Sigmoid colon (tissue), 7 donors: ENCODE measurements at places on chromosomes 16 and 17. TPM values are rescaled to one million over a fixed set of nuclear protein-coding genes. Genes with fewer than 3 reads are reported as not detected.
A peak's percentile ranks its signal among the peaks of the same experiment; 100 is the strongest.

GRCh38 chr16:7161891-7162290 is 170.8 kb upstream of the RBFOX1 start:
- H3K4me3 ChIP-seq, result no peak overlapping the region
- no peak overlapping the region for H3K27ac ChIP-seq
- H3K36me3 ChIP-seq, result no peaks in the 10 kb centered on the region
- H3K4me1 ChIP-seq, result no peaks in the 10 kb centered on the region

DNA sequence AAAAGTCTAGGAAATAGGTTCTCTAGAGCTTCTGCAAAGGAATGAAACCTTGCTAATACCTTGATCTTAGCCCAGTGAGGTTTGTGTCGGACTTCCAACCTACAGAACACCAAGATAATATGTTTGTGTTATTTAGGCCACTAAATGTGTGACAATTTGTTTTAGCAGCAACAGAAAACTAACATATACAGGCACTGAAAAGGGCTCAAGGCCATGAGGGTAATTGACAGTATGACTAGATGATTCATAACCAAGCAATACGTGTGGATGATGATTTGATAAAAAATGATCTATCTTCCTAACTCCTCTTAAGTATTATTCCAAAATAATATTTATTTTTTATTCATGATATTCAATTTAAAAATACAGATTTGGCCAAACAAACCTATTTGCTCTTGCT is 27.7 kb upstream of the MED13 start:
- no peak for DNase-seq
- H3K4me1 ChIP-seq, result peaks cover 7% of the 10 kb centered on the region
- no peaks in the 10 kb centered on the region for H3K36me3 ChIP-seq
- no peak overlapping the region for H3K27ac ChIP-seq

DNA sequence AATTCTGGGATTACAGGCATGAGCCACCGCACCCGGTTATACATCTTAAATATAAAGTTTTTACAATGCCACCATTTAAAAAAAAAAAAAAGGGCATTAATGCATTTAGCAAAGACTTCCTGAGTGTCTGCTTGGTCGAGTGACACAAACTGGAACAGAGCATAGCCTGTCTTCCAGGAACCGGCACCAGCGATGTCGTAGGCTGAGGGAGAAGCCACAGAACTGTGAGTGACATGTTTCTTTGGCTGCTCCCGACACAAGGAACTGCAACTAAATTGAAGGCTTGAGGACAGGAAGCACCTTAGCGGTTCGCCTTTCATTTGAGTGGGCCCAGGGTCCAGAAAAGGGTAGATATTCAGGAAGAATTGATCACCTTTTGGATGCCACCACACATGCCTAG is 717.8 kb downstream of the MAF start:
- DNase-seq, result no peak
- H3K4me1 ChIP-seq, result no peaks in the 10 kb centered on the region
- no peak overlapping the region for H3K4me3 ChIP-seq
- H3K27ac ChIP-seq, result no peak overlapping the region
- H3K27me3 ChIP-seq, result no peaks in the 10 kb centered on the region
- no peaks in the 10 kb centered on the region for H3K36me3 ChIP-seq

- no peaks in the 10 kb centered on the region for H3K27me3 ChIP-seq
- no peak overlapping the region for H3K4me3 ChIP-seq
- H3K27ac ChIP-seq, result no peak overlapping the region
- peaks cover 88% of the 10 kb centered on the region for H3K36me3 ChIP-seq
- no peaks in the 10 kb centered on the region for H3K4me1 ChIP-seq
Measured at GRCh38 chr16:70331588-70332358, 14.9 kb upstream of the DDX19A start.

GRCh38 chr16:19186408-19186807 is 18.4 kb downstream of the SYT17 start:
- H3K27ac ChIP-seq, result no peak overlapping the region
- no peak overlapping the region for H3K4me3 ChIP-seq
- H3K36me3 ChIP-seq, result no peaks in the 10 kb centered on the region
- H3K4me1 ChIP-seq, result no peaks in the 10 kb centered on the region

DNA sequence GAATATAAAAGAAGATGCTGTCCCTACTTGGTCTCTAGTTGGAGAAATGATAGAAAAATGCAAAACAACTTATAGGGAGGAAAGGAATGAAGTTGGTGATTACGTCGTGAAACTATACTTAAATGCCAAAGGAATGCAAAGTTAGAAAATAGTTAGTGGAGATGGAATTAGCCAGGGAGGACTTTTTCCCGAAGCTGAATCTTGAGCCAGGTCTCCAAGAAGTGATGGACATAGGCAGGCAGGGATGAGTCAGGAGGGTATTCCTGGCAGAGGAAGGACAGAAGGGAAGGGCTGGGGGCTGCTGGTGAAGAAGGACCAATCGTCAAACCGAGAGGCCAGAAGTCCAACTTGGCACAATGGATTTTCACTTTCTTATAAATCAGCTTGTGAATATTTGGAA is 1.8 kb downstream of the SNTB2 start:
- no peaks in the 10 kb centered on the region for H3K27me3 ChIP-seq
- H3K4me3 ChIP-seq, result peak overlapping the region; percentile 54
- H3K4me1 ChIP-seq, result peaks cover 19% of the 10 kb centered on the region
- peak overlapping the region; percentile 95 for H3K27ac ChIP-seq
- DNase-seq, result peak; percentile 56

DNA sequence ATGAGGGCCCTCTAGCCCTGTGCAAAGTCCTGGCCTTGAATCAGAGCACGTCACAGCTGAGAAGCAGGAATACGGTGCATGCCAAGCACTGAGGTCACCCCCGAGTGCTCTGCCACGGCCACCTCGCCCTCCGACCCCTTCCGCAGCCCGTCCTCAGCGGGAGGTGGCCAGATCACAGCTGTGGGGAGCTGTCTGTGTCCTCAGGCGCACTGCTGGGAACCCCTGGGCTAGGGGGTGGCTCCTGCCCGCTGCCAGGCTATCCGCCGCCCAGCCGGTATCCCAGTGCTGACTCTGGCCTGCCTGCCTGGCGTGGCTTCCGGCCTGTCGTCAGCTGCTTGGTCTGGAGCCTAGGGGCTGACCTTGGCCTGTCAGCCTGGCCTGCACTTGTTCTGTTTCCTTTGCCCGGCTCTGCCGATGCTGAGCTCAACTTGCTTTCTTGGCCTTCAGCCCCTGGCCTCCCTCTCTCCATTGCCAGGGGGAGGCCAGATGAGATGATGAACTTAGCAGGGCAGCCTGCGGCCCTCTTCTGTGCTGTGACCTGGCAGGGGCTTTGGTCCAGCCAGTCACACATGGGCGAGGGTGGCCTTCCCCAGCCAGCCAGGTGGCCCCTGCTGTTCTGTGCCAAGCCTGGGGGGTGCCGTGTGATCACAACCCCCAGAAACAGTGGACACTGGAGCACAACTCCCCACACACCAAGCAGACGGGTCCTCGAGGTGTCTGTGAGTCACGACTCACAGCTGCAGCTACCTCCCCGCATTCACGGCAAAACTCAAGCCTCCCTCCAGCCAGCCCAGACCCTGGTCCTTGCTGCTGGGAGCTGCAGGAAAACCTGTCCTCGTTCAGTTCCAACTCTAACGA is 77.3 kb downstream of the ZDHHC7 start:
- peak overlapping the region; percentile 50 for H3K27ac ChIP-seq
- peak; percentile 87 for DNase-seq
- no peaks in the 10 kb centered on the region for H3K36me3 ChIP-seq
- H3K4me1 ChIP-seq, result peaks cover 4% of the 10 kb centered on the region
- H3K27me3 ChIP-seq, result no peaks in the 10 kb centered on the region

DNA sequence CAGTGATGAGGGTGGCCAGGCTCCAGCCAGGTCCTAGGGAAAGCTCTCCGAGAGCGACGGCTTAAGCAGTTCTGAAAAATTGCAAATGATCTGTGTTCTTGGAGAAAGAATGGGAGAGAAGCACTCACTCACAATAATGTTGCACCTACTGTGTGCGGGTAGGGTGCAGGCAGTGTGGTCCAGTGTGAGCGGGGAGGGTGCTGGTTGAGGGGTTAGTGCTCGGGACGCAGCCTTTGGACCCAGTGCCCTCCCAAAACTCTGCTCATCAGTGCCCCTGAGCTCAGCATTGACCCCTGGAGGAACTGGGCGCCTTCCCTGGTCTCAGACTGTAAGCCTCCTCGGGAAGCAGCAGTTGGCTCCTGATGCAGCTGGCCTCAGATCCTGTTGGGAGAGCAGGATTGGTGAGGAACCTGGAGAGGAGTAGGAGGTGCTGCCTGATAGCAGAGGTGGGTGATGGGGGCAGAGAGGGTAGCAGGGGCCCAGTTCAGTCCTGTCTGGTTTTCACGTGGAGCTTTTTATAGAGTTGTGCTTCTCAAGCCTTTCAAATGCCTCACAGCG is 23.6 kb upstream of the ZNF750 start:
- no peaks in the 10 kb centered on the region for H3K36me3 ChIP-seq
- no peak overlapping the region for H3K4me3 ChIP-seq
- peak overlapping the region; percentile 62 for H3K27ac ChIP-seq
- peaks cover 22% of the 10 kb centered on the region for H3K4me1 ChIP-seq
- no peaks in the 10 kb centered on the region for H3K27me3 ChIP-seq

DNA sequence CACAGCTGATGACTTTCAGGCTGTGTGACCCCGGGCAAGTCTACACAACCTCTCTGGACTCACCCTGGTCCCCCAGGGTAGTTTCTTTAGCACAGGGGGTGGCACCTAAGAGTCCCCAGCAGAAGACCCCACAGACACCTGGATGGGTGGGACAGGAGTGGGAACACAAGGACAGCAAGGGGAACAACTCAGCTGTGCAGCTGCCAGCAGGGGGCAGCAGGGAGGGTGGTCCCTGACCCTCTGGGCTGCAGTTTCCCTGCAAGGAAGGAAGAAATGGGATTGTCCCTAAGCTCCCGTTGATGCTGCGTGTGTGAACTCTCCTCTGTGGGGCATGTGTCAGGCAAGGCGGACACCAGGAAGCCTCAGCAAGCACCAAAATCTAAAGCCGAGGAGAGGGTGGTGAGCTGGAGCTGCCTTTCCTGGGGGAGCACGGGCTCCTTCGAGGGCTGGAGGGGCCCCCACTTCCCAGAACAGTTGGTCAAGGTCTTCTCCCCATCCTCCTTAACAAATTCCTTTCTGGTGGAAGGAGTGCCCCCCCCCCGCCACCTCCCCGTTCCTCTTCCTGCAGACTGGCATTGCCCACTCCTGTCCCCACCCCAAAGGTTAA is 24.1 kb upstream of the CDH5 start:
- H3K27me3 ChIP-seq, result no peaks in the 10 kb centered on the region
- DNase-seq, result no peak
- no peak overlapping the region for H3K4me3 ChIP-seq
- H3K4me1 ChIP-seq, result no peaks in the 10 kb centered on the region
- H3K36me3 ChIP-seq, result no peaks in the 10 kb centered on the region

DNA sequence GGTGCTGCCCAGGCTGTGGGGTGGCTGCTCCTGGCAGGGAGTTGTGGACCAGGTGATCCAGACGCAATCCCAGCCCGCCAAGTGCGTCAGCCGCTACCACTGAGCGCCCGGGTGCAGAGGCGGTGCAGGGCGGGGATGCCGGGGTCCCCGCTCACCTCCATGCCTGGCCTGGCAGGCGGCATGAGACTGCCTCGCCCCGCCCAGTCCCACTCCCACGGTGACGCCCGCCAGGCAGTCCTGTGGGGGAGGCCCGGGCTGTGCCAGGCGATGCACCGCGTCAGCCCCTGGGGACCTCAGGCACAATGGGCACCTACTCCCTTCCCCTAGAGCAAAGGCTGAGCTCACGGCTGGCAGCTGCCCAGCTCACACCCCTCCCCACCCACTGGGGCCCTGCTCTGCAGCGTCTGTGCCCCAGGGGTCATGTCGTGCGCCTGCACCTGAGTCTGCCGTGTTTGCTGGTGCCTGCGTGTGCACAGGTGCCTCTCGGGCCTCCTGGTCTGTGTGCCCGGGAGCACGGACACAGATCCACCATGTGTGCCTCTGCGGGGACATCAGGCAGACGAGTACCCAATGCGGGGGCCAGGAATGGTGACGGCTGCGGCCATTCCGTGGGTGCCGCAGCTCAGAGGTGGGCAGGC is 5.3 kb downstream of the RPUSD1 start:
- no peak overlapping the region for H3K27ac ChIP-seq
- H3K36me3 ChIP-seq, result peaks cover 11% of the 10 kb centered on the region
- H3K4me1 ChIP-seq, result peaks cover 15% of the 10 kb centered on the region
- no peak for DNase-seq

- H3K4me3 ChIP-seq, result no peak overlapping the region
- no peaks in the 10 kb centered on the region for H3K27me3 ChIP-seq
- no peaks in the 10 kb centered on the region for H3K36me3 ChIP-seq
- DNase-seq, result no peak
- no peak overlapping the region for H3K27ac ChIP-seq
Measured at GRCh38 chr16:79836144-79836543, 235.6 kb upstream of the MAF start.

GRCh38 chr16:51445250-51445649 is 294.2 kb upstream of the SALL1 start:
- no peak for DNase-seq
- no peak overlapping the region for H3K27ac ChIP-seq
- no peak overlapping the region for H3K4me3 ChIP-seq
- H3K36me3 ChIP-seq, result no peaks in the 10 kb centered on the region

DNA sequence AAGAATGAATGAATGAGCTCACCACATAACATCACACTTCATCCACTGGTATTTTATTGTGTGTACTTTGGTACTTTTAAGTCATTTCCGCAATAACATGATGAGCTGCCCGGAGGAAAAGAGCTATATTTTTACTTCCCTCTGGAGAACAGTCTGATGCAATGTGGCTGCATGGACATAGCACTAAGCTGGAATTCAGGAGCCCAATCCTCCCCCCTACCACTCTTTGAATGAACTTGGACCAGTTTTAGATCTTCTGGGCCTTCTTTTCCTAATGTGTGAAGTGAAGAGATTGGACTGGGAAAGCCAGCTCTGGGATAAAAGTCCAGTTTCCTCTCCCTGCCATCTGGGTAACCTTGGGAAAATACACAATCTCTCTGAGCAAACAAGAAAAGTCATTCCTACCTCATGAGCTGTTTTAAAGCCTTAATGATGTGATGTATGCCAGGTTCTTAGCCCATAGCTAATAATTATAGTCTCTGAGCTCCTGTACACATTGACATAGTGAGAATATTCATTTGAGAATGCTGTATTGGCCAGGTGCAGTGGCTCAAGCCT is 79.3 kb downstream of the ABCC12 start:
- H3K27ac ChIP-seq, result no peak overlapping the region
- no peaks in the 10 kb centered on the region for H3K27me3 ChIP-seq
- no peaks in the 10 kb centered on the region for H3K4me1 ChIP-seq
- H3K4me3 ChIP-seq, result no peak overlapping the region
- H3K36me3 ChIP-seq, result no peaks in the 10 kb centered on the region
- DNase-seq, result no peak

The SLC16A5 gene
- 8.1 TPM for total RNA-seq

The GLOD4 gene
- total RNA-seq, result 36.4 TPM

The ABCC6 gene
- total RNA-seq, result 1.7 TPM

The PIPOX gene
- 20.5 TPM for total RNA-seq

The OR1D5 gene
- not detected for total RNA-seq

The GNG13 gene
- total RNA-seq, result not detected
